Lower lobe of right lung (tissue), 2 donors: ENCODE measurements at places on chromosomes 12 and 14. TPM values are rescaled to one million over a fixed set of nuclear protein-coding genes. Genes with fewer than 3 reads are reported as not detected.

DNA sequence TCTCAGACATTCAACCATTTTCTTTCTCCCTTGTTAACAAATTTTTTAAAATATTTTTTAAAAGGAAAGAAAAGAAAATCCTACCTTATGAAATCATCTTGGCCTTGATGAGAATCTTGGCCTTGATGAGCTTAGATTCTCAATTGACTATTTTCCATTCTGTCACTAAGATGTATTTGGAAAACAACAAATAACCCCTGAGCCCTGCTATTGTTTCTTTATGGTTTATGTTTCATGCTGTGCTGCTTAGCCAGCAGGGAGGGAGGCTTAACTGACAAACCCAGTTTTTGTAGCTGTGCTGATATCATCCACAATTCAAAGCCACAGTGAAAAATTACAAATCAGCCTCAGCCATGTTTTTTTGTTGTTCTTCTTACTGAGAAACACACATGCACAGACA is 404.1 kb downstream of the RAD51B start:
- no peak overlapping the region for H3K27ac ChIP-seq
- H3K4me1 ChIP-seq: no peaks in the 10 kb centered on the region
- DNase-seq: no peak

DNA sequence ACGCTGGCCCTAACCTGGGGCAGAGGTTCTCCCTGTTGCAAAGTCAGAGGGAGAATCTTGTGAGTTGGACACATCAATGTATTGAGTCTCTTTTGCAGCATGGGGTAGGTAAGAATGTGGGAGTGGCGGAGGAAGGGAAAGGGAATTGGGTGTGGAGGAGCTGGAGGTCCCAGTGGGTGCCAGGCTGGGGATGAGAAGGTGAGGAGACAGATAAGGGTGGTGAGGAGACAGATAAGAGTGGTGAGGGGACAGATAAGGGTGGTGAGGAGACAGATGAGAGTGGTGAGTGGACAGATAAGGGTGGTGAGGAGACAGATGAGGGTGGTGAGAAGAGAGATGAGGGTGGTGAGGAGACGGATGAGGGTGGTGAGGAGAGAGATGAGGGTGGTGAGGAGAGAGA is 72.9 kb upstream of the SFSWAP start:
- H3K27ac ChIP-seq: no peak overlapping the region
- no peaks in the 10 kb centered on the region for H3K27me3 ChIP-seq
- no peak for DNase-seq
- H3K4me3 ChIP-seq: no peak overlapping the region
- no peaks in the 10 kb centered on the region for H3K36me3 ChIP-seq

GRCh38 chr12:12784911-12785814 is at the start of gene APOLD1:
TSS of gene APOLD1 (plus strand) at chr12:12785659. CDS start at chr12:12785692, 33 bp downstream.
- peak within 1 kb of the TSS; percentile 89 for H3K27ac ChIP-seq
- no peak for DNase-seq
- H3K4me1 ChIP-seq: peaks cover 28% of the 10 kb centered on the region
- H3K27me3 ChIP-seq: no peaks in the 10 kb centered on the region
- H3K36me3 ChIP-seq: no peaks in the 10 kb centered on the region
- H3K4me3 ChIP-seq: peak within 1 kb of the TSS; percentile 74

The AMIGO2 gene
- total RNA-seq: 40.2 TPM

- H3K27me3 ChIP-seq: peaks cover 8% of the 10 kb centered on the region
- no peak overlapping the region for H3K27ac ChIP-seq
- H3K4me1 ChIP-seq: no peaks in the 10 kb centered on the region
Measured at GRCh38 chr14:100785338-100785615, 40.6 kb upstream of the MEG3 start.

DNA sequence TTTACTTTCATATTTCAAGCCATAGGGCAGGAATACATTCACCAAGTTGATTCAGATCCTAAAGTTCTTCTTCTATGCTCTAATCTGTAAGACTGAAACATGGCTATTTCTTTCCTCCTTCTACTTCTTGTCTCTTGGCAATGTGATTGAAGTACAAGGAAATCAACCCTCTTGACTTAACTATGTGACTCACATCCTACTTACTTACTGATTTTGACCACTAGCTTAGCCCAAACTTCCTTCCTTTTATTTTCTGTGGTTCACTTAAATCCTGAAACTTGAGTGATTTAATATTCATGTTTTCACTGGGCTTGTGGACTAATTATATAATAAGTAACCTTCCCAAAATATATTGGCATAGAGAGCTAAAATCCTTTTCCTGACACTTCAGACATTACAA is 111.2 kb upstream of the NOVA1 start:
- H3K27me3 ChIP-seq: no peaks in the 10 kb centered on the region
- no peak for DNase-seq
- no peak overlapping the region for H3K4me3 ChIP-seq
- no peaks in the 10 kb centered on the region for H3K36me3 ChIP-seq
- no peaks in the 10 kb centered on the region for H3K4me1 ChIP-seq

DNA sequence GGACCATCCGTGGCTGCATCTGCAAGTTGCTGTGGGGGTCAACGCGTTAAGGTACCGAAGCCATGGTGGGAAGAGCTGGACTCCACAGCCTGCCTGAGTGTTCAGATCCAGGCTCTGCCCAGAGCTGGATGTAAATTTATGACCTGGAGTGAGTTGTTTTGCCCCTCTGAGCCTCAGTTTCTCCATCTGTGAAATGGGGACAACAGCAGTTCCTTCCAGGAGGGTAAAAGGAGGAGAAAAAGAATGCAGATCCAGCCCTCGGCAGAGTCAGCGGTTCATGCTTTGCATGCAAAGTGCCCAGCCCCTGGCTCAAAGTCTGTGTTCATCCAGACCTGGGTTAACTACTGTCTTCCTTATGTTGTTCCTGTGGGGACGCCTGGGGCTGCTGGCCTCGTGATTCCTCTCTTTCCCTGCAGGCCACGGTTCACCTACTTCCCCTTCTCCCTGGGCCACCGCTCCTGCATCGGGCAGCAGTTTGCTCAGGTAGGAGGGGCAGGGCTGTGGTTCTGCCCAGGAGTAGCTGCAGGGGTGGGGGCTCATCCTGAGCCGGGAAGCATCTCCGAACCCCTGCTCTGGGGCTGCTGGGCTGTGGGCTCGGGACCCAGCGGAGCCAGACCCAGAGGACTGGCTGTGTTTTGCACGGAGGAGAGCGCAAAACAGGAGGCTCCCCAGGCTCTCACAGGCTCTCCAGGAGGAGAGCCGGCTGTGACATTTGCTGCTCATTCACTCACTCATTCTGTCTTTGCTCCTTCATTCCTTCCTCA is 41.9 kb downstream of the CYP46A1 start:
- H3K4me1 ChIP-seq: peaks cover 7% of the 10 kb centered on the region
- no peaks in the 10 kb centered on the region for H3K36me3 ChIP-seq
- H3K27me3 ChIP-seq: peaks cover 17% of the 10 kb centered on the region
- H3K27ac ChIP-seq: no peak overlapping the region
- H3K4me3 ChIP-seq: no peak overlapping the region

The RIMBP2 gene
- total RNA-seq: 0.27 TPM

The ISM2 gene
- not detected for total RNA-seq

- no peaks in the 10 kb centered on the region for H3K36me3 ChIP-seq
- H3K27ac ChIP-seq: no peak overlapping the region
- H3K4me1 ChIP-seq: no peaks in the 10 kb centered on the region
- H3K27me3 ChIP-seq: no peaks in the 10 kb centered on the region
- DNase-seq: no peak
Measured at GRCh38 chr12:8840938-8841633, 18.7 kb downstream of the A2ML1 start.

- no peak overlapping the region for H3K4me3 ChIP-seq
- H3K27ac ChIP-seq: no peak overlapping the region
- H3K4me1 ChIP-seq: peaks cover 15% of the 10 kb centered on the region
- DNase-seq: no peak
Measured at GRCh38 chr14:33918256-33918655, 32.6 kb downstream of the EGLN3 start.

- no peak for DNase-seq
- H3K36me3 ChIP-seq: no peaks in the 10 kb centered on the region
- H3K27ac ChIP-seq: no peak overlapping the region
- H3K27me3 ChIP-seq: no peaks in the 10 kb centered on the region
- H3K4me1 ChIP-seq: no peaks in the 10 kb centered on the region
- H3K4me3 ChIP-seq: no peak overlapping the region
Measured at GRCh38 chr12:86574143-86574542, 318.0 kb upstream of the MGAT4C start.

DNA sequence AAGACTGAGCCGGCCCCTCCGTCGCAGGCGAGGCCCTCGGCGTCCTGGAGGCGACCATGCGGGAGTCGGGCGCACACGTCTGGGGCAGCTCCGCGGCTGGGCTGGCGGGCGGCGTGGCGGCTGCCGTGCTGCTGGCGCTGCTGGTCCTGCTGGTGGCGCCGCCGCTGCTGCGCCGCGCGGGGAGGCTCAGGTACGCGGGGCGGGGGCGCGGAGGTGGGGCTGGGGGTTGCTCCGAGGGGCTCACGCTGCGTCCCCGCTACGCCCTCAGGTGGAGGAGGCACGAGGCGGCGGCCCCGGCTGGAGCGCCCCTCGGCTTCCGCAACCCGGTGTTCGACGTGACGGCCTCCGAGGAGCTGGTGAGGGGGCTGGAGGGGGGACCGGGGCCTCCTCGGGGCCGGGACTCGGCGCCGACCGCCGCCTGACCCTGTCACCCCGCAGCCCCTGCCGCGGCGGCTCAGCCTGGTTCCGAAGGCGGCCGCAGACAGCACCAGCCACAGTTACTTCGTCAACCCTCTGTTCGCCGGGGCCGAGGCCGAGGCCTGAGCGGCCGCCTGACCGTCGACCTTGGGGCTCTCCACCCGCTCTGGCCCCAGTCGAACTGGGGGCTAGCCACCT is 7.8 kb downstream of the AMN start:
- peak overlapping the region; percentile 57 for H3K4me3 ChIP-seq
- peak; percentile 50 for DNase-seq
- peaks cover 19% of the 10 kb centered on the region for H3K36me3 ChIP-seq
- peaks cover 42% of the 10 kb centered on the region for H3K27me3 ChIP-seq

DNA sequence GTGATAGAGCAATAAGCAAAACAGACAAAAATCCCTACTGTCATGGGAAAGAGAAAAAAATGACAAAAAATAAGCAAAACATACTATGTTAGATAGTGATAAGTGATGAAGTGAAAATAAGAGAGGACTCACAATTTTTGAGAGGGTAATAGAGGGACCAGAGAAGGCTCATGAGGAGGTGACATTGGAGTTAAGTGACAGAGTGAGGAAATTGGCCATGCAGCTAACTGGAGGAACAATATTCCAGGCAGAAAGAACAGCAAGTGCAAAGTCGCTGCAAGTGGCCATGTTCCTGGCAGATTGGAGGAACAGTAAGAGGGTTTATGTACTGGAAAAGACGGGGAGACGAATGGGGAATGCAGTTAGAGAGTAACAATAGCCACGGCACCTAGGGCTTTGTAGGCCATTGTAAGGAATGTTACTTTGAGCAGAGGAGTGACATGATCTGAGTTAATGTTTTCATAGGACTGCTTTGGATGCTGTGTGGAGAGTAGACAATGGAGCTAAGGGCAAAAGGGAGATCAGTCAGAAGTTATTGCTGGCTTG is 1.4 kb upstream of the SAV1 start:
- no peaks in the 10 kb centered on the region for H3K27me3 ChIP-seq
- H3K36me3 ChIP-seq: peaks cover 5% of the 10 kb centered on the region
- DNase-seq: no peak
- no peak overlapping the region for H3K4me3 ChIP-seq
- peaks cover 9% of the 10 kb centered on the region for H3K4me1 ChIP-seq

The CDC42BPB gene
- 114 TPM for total RNA-seq

DNA sequence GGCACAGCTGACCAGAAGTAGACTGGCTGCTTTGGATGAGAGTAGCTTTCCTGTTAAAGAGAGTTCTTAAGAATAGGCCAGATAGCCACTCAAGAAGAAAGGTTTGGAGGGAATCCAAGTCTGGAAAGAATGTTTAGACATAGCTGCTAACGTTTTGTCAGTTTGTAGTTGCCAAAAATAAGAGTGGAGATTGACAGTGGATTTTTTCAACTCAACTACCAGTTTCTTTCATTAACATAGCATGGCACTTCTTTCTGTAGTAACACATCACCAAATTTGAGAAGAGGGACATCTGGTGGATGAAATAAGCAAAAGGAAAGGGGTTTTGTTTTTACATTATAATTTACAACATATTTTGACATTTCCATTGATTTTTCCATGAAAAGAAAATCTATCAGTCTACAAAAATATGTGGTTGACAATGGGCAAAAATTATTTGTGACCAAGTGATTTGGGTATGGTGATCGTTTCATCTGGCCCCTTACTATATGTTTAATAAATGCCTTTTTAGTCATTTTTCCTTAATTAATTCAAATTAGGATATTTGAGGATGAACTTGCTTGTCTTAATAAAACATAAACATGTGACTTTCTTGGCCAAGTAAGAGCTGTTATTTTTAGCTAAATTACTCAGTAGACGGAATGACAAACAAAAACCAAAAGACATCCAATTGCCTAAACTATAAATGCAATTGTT is 71.1 kb downstream of the PTPRR start:
- no peaks in the 10 kb centered on the region for H3K27me3 ChIP-seq
- no peak overlapping the region for H3K4me3 ChIP-seq
- no peak overlapping the region for H3K27ac ChIP-seq
- peaks cover 10% of the 10 kb centered on the region for H3K4me1 ChIP-seq
- no peak for DNase-seq
- no peaks in the 10 kb centered on the region for H3K36me3 ChIP-seq

DNA sequence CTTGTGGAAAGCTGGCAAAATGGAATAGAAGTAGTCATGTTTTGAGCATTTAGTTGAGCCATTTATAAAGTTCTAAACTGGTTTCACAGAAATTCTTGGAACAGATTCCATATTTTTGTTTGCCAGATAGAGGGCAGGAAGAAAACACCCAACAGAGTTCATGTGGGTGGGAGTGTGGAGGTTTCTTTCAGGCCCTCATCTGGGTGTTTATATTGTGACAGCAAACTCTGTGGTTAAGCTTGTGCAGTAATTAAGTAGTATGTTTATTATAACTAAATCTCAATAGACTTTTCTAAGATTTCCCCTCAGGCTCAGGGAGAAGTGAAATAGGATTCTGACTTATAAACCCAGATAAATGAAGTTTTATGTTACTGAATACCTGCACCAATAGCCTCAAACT is 57.4 kb downstream of the SPPL3 start:
- no peak overlapping the region for H3K4me3 ChIP-seq
- H3K27me3 ChIP-seq: no peaks in the 10 kb centered on the region
- no peak overlapping the region for H3K27ac ChIP-seq
- DNase-seq: no peak

The CLEC9A gene
- 0.30 TPM for total RNA-seq

DNA sequence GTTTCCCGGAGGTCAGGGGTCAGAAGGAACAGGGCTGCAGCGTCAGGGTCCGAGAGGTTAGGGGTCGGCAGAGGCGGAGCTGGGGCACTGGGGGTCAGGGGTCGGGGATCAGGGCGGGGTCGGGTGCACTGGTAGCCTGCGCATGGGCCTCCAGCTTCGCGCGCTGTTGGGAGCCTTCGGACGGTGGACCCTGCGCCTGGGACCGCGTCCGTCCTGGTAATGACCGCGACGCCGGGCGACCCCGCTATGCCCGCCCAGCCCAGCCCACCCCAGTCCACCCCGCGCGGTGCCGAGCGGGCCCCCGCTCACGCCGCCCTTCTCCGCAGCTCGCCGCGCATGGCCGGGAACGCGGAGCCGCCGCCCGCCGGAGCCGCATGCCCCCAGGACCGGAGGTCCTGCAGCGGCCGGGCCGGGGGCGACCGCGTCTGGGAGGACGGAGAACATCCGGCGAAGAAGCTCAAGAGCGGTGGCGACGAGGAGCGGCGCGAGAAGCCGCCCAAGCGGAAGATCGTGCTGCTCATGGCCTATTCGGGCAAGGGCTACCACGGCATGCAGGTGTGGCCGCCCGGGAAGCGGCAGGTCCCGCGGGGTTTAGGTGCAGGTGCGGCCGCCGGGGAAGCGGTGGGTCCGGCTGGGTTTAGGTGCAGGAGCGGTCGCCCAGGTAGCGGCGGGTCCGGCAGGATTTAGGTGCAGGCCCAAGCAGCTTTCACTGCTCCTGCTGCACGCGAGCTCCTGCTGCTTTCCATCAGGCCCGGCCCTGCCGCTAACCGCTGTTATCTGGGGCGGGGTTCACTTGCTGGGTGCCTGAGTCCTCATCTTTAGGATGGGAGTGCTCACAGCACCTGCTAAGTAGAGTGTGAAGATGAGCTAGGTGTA is 743 bp downstream of the PUS1 start:
- H3K4me1 ChIP-seq: peaks cover 23% of the 10 kb centered on the region
- H3K4me3 ChIP-seq: peak overlapping the region; percentile 77
- H3K27ac ChIP-seq: peak overlapping the region; percentile 81
- H3K27me3 ChIP-seq: no peaks in the 10 kb centered on the region
